ENCODE measurements at places on chromosomes 4 and X. TPM values are rescaled to one million over a fixed set of nuclear protein-coding genes. Genes with fewer than 3 reads are reported as not detected.

DNA sequence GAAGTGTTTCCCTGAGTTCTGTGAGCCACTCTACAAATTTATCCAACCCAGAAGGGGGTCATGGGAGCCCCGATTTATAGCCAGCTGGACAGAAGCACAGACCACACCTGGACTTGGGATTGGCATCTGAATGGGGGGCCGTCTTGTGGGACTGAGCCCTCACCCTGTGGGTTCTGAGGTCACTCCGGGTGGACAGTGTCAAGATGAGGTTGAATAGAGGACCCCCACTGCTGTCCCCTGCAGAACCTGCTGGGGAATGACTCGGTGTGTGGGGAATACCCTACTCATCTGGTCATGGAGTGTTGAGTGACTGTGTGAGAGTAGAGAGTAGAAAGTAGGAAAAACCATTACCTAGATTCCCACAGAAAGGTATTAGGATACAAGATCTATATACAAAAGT is 67.5 kb downstream of the ZFYVE28 start:
- no peak for DNase-seq

TBCK gene
- total RNA-seq, result 16.3 TPM

DNA sequence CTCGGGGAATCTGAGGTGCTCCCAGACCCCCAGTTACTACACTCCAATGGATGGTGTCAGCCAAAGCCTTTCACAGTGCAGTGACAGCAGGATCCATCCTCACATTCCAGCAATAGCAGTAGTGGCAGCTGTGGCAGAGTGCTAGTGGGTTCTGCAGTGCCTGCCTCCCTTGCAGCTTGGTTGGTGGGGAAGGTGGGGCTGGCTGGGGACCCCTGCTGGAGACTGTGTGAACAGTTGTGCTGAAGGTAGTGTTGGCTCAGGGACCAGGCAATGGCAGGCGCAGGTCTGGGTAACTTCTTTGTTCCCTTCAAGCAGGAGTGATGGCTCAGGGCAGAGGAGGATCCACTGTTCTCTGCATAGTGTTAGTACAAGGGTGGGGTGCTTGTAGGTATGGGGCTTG is 343.7 kb upstream of the TRAM1L1 start:
- DNase-seq, result no peak

TBC1D9 gene
- total RNA-seq, result 17.1 TPM

GRCh38 chrX:72110876-72111708 is 20.6 kb downstream of the RTL5 start:
- no peak for DNase-seq

- DNase-seq, result no peak
These were observed 882.7 kb upstream of the PCDH10 start for GRCh38 chr4:132266374-132266773.

GRCh38 chr4:99809326-99809725 is 7.3 kb upstream of the DAPP1 start:
- DNase-seq, result no peak

DNA sequence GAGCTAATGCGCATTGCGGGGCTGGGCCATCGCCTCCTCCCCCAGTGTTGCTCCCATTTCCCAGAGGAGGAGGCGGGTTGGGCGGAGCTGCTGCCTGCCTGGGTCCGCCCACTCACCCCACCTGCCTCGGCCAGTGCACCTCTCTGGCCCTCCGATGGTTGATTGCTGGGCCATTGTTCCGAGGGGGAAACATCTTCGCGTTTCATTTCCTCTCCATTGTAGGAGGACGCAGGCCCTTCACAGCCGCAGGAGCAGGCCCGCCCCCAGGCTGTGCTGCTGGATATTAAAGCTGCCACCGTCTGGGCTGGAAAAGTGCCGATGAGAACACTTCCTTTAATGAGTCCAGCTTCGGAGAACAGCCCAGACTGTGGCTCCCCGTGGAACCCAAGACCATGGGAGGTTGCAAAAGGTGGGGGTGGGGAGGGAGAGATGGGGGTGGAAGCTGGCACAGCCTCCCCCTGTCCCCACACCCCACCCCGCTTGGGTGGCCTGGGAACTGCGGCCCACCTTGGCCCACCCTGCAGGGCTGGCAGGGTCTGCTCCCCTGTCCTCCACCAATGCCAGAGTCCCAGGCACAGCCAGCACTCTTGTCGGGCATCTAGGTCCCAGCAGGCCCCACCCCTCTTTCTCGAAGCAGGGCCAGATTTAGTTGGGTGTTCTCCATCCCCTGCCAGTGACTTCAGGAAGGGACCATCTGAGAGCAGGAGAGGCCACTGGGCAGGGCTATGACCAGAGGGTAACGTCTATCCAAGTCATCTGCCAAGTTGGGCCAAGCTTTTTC is 96.6 kb downstream of the ADRA2C start:
- no peak for DNase-seq

TCEAL6 gene
- not detected for total RNA-seq

- no peak for DNase-seq
These were observed 60.4 kb upstream of the MAGEA4 start for GRCh38 chrX:151852294-151852693.

STATH gene
- total RNA-seq, result not detected

DNA sequence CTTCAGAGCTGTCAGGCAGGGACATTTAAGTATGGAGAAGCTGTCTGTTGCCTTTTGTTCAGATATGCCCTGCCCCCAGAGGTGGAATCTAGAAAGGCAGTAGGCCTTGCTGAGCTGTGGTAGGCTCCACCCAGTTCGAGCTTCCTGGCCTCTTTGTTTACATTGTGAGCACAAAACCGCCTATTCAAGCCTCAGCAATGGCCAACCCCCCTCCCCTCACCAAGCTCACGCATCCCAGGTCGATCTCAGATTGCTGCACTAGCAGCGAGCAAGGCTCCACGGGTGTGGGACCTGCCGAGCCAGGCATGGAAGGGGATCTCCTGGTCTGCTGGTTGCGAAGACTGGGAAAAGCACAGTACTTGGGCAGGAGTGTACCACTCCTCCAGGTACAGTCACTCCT is 59.3 kb downstream of the ZNF674 start:
- no peak for DNase-seq

CD38 gene
- total RNA-seq, result not detected

SRPX gene
- 2.4 TPM for total RNA-seq

Data from bronchial epithelial cell (primary cell).